Stimulated activated CD4-positive, alpha-beta T cell treated with anti-CD3 and anti-CD28 coated beads, Interleukin-12 subunit alpha, Interleukin-12 subunit beta, amount 100 ng/mL, for 4 hours (primary cell): ENCODE measurements at places on chromosomes 4 and X.

GRCh38 chrX:20374450-20374849 lies 107.7 kb upstream of the RPS6KA3 start:
- DNase-seq, result no peak

DNA sequence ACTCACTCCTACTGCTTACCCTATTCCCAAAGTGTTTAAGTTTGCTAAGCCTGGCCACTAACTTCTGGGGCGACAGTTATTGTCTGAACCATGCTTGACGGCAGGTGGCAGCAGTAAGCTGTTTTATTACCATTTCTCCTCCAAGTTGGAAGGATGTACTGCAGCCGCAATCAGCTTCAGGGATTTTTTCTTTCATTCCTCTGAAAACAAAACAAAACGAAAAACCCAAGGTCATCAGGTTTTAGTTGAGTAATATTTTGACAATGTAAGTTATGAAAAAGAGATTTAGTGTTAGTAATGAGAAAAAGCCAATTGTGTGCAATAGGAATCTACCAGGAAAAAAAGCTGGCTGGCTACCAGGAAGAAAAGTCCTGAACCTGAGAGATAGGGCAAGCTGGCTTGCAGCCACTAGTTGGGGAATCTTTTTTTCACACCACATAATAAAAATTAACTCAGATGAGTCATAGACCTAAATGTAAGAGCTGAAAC lies 13.2 kb upstream of the RAB9B start:
- peak; percentile 35 for DNase-seq

GRCh38 chr4:70197842-70198241 lies 2.3 kb downstream of the ODAM start:
- no peak for DNase-seq

DNA sequence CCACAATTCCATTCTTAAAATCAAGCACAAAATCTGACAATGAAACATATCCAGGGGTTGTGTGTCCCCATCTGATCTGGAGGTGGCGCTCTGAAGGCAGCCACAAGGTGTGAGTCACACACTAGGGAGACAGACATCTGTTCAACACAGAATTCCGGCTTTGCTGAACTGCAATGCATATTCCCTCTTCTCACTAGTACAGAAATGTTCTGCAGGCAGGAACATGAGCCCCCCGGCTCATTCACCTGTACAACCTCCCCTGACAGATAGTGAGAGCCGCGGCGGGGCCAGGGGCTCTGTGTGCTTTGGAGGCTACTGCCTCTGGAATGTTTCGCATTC lies 41.9 kb downstream of the WDR1 start:
- no peak for DNase-seq

GRCh38 chrX:101619364-101619763 lies 1.6 kb upstream of the ARMCX6 start:
- no peak for DNase-seq

GRCh38 chr4:172865103-172865502 lies 303.5 kb upstream of the GALNT7 start:
- DNase-seq, result no peak

DNA sequence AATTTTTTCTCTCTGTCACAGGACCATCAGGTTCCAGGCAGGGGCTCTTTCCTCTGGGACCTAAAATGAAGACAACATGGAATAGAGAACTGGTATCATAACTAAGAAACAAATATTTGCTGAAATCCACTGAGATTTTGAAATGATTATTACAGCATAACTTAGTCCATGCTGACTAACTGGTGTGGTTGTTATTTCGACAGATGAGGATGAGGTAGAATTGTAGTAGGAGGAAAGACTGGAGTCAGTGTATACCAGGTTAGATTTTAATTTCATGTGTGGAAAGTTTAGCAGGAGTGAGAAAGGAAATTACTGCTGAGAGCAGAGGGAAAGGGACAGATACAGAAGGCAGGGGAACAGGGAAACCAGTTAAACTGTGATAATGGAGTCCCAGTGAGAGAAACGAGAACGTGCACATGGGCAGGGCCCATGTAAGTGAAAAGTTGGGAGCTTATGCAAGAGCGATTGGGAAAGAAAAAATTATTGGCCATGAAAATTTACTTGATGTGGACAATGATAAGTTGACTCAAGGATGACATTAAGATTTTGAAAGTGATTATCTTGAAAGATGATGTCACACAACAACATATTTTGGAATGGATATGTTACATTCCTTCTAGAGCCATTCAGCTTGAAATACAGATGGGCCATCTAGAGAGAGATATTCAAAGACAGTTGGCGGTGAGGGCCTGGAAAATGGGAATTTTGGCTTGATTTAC lies 98.7 kb upstream of the DDIT4L start:
- DNase-seq, result no peak

GRCh38 chr4:37490391-37491347 lies 195.5 kb downstream of the RELL1 start:
- DNase-seq, result no peak

DNA sequence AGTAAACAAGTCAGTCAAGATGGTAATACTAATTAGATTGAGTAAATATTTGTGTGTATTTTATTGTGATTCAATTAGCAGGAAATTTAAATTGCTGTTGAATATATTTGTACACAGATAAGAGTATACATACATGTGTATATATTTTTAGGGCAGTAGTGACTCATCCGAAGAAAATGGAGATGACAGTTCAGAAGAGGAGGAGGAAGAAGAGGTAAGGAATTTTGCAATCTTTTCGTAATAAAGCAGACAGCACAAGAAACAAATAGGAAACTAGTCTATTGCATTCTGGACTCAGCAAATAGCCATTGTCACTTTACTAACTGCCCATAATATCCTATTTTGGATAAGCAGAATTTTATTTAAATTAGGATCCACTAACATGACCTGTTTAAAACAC lies 6.6 kb downstream of the IBSP start:
- DNase-seq, result no peak

DNA sequence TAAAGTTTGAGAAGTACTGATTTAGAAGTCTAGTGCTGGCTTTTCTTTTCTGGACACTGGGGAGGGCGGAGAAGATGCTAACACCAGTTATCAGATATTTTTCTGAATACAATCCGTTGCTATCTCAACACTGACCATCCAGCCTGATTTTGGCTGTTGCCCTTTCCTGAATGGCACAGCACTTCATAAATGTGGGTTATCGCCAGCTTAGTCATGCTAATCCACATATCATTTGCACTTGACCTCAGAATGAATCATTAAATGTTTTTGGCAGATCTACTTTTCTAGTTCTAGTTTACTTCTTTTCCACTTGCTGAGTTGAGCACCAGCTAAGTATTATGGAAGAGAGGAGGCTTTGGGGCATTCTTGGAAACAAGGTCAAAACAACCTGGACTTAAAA lies 60.8 kb upstream of the ESX1 start:
- DNase-seq, result no peak

DNA sequence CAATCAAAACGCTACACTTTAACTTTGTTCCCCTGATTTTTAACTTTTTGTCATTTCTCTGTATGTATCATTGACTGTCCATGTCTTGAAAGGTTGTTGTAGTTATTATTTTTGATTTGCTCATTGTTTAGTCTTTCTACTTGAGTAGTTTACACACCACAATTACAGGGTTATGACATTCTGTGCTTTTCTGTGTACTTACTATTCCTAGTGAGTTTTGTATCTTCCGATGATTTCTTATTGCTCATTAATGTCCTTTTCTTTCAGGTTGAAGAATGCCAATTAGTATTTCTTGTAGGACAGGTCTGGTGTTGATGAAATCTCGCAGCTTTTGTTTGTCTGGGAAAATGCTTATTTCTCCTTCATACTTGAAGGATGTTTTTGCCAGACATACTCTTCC lies 89.2 kb upstream of the SH3RF1 start:
- no peak for DNase-seq

DNA sequence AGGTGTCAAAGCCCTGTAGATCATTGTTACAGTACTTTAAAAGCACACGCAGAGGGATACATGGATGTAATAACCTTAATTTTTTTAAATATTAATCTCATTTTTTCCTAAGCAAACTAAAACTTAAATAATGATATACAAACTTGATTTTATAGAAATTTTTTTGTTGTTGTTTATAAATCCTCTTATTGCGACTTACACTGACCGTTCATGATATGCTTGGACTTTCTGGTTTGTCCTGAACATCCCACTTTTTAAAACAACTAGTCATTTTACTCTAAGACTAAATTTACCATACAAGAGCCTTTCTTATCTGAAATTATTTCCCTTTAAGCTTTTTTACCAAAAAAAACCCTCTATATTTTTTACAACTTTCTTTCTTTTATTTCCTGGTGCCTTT lies 2106.0 kb downstream of the PCDH7 start:
- no peak for DNase-seq

GRCh38 chr4:6281436-6282313 lies 12.0 kb downstream of the WFS1 start:
- no peak for DNase-seq

DNA sequence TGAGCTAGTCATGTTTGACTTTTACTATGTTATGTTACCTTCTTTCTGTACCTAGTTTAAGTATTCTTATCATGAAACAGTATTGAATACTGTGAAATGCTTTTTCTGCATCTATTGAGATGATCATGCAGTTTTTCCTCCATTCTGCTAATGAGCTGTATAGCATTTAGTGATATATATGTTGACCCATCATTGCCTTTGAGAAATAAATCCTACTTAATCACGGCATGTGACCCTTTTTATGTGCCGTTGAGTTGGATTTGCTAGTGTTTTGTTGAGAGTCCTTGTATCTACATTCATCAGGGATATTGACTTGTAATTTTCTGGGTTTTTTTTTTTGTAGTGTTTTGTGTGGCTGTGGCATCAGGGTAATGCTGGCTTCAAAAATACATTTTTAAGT lies 537.7 kb upstream of the AADAT start:
- no peak for DNase-seq

- DNase-seq, result no peak
These were observed 42.0 kb upstream of the SCRG1 start for GRCh38 chr4:173440888-173441287.

DNA sequence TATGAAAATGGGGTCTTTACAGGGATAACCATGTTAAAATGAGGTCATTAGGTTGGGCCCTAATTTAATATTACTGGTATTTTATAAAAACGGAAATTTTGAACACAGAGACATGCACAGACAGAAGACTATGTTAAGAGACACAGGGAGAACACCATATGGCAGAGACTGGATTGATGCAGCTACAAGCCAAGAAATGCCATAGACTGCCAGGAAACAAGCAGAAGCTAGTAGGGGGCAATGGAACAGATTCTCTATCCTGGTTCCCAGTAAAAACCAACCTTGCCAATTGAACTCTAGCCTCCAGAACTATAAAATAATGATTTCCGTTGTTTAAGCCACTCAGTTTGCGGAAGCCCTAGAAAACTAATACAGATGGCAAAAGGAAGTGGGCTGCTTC lies 6.6 kb upstream of the GUF1 start:
- no peak for DNase-seq

GRCh38 chr4:94574616-94575015 lies 122.9 kb downstream of the PDLIM5 start:
- DNase-seq, result no peak

DNA sequence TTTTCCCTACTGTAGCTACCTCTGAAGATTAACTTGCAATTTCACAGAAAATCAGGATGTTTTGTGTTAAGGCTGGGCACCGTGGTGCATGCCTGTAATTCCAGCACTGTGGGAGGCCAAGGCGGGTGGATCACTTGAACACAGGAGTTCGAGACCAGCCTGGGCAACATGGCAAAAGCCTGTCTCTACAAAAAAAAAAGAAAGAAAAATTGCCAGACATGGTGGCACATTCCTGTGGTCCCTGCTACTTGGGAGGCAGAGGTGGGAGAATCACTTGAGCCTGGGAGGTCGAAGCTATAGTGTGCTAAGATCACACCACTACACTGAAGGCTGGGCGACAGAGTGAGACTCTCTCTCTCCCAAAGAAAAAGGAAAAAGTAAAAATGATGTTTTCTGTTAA lies 27.4 kb downstream of the APELA start:
- DNase-seq, result no peak

GRCh38 chr4:1318488-1319213 lies 28.4 kb upstream of the UVSSA start:
- no peak for DNase-seq

GRCh38 chrX:25597551-25597950 lies 540.6 kb upstream of the MAGEB18 start:
- DNase-seq, result no peak

- DNase-seq, result no peak
These were observed 2183.9 kb upstream of the TENM3 start for GRCh38 chr4:180059216-180059881.

DNA sequence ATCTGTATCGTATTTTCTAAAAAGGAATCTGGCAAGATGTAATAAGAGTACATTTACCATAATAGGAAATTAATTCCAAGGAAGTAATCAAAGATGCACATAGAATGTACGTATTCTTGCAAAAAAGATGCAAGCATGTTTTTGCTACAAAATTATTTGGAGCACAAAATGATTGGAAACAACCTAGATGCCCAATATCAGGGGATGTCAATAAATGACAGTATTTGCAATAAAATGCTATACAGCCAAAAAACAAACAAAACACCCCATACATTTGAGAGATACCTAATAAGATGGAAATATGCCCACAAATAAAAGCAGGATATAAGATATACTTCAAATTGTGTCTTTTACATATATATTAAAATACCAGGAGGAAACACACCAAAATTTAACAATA lies 29.3 kb upstream of the MAML3 start:
- DNase-seq, result no peak

DNA sequence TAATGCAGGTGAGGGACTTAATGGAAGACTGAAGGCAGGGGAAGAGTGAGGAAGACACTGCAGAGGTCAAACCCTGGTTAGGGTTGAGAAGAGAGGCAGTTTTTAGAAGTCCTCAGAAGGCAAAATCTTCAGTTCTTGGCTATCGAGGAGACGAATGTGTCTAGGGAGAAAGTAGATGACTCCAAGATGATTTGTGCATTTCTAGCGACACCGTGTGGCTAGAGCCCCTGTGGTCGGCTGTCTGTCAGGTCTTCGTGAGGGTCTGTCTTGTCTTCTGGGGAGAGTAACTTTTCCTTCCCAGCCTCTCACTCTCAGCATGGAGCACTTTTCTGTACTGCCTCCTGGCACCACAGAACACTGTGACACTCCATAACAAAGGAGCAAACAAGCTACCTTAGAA lies 458.1 kb downstream of the STIM2 start:
- DNase-seq, result no peak

- peak; percentile 61 for DNase-seq
These were observed 4.7 kb downstream of the RASGEF1B start for GRCh38 chr4:81466841-81467671.

DNA sequence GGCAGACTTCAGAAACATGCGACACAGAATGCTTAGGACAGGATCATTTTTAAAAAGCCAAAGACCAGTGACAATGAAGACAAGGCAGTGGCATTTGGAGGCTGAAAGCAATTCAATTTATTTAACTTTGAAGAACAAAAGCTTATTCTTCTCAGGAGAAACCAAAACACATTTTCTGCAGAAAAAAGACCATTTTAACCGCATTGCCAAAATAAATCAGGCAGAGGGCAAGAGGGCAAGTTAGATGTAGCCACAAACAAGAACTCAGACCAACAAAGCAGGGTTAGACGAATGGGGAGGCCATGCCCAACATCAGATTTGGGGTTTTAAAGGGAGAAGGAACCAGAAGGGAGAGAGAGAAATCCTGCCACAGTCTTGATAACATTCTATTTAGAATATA lies 58.9 kb downstream of the RELL1 start:
- no peak for DNase-seq

- no peak for DNase-seq
These were observed 388.7 kb upstream of the FMR1 start for GRCh38 chrX:147522981-147523380.

GRCh38 chr4:107799669-107800450 lies 24.9 kb upstream of the SGMS2 start:
- no peak for DNase-seq

GRCh38 chr4:48262926-48263325 lies 6.7 kb downstream of the TEC start:
- no peak for DNase-seq
